T follicular helper cell (primary cell): ENCODE measurements at places on chromosomes 3 and 15.
A peak's percentile ranks its signal among the peaks of the same experiment; 100 is the strongest.

DNA sequence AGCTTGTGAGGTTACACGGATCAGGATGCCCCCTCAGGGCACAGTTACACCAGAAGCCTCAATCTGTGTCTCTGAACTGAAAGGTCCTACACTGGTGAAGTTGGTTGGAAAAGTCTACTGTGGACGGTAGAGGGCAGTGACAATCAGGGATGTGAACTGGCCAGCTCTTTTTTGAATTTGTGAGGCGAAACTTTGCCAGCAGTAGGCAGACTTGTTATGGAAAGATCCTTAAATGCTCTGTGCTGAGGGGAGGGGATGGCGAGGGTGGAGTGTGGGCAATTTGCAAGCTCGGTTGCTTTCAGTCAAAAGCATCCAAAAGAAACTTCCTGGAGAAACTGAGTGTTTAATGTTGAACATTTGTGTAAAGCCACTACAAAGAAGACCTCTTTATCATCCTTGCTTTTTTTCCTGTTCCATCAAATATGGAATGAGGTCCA is 127.4 kb upstream of the ABHD17C start:
- DNase-seq, result peak; percentile 3

DNA sequence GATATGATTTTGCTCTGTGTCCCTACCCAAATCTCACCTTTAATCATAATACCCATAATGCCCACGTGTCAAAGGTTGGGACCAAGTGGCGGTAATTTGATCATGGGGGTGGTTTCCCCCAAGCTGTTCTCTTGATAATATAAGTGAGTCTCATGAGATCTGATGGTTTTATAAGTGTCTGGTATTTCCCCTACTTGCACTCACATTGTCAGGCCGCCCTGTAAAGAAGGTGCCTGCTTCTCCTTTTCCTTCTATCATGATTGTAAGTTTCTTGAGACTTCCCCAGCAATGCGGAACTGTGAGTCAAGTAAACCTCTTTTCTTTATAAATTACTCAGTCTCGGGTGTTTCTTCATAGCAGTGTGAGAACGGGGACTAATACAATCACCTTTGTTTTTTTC is 279.8 kb downstream of the ARPP21 start:
- DNase-seq, result no peak

GRCh38 chr3:71478568-71478967 is 105.0 kb downstream of the FOXP1 start:
- DNase-seq, result peak; percentile 45

GRCh38 chr15:68821190-68821840 is 620 bp upstream of the ANP32A start:
- DNase-seq, result no peak

DNA sequence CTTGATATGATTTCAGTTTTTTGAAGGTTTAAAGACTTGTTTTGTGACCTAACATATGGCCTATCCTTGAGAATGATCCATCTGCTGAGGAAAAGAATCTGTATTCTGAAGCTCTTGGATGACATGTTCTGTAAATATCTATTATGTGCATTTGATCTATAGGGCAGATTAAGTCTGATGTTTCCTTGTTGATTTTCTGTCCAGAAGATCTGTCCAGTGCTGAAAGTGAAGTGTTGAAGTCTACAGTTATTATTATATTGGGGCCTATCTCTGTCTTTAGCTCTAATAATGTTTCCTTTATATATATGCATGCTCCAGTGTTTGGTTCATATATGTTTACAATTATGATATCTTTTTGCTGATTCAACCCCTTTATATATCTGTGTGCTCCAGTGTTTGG is 362.8 kb downstream of the EPHA6 start:
- no peak for DNase-seq

DNA sequence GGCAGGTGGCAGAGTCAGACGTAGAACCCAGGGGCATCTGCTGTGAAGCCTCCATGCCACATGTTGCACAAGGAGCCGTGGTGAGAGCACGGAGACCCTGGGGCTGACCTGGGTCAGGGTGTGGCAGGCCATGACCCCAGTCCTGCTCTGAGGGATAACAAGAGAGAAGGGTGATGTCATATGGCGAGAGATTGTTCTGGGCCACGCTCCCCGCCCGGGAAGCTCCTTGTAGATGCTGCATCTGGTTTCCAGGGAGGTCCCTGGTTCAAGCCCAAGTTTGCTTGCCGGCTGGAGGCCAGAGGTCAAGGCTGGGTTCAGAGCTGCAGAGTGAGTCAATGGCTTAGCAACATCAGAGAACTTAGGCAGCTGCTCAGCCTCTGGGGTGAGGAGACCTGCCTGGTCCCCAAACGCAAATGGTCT is 17.3 kb downstream of the FGD5 start:
- DNase-seq, result no peak

DNA sequence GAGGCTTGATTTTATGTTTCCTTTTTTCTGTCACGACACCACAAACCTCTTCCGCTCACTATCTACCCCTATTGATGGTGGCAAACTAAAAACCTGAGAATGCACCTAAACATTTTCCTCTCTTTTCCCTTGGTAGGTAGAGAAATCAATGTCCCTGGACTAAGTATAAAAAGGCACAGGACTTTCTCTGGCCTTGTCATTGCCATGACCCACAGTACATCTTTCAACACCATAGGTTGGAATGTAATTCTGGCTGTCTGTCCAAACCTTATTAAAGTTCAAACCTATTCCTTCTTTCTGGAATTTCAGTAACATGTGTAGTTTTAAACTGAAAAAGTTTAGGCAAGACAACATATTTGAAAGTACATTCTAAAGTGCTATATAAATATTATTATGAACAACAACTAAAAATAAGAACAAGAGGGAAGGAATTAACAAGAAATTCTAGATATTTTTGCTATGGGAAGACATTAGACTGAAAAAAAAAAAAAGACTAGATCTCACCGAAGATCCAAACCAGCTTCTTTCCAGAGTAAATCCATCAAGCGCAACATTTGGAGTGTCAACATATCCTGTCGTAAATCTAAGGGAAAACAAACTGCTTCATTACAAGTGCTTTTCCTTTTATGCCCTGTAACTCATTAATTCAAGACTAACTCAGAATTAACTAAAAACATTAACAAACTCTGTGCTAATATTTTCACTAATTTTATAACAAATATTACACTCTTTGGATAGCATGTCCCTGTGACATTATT is 73.1 kb downstream of the FAIM start:
- DNase-seq, result no peak

- DNase-seq, result no peak
Observed at GRCh38 chr3:122235147-122235546, 51.7 kb downstream of the CASR start.

DNA sequence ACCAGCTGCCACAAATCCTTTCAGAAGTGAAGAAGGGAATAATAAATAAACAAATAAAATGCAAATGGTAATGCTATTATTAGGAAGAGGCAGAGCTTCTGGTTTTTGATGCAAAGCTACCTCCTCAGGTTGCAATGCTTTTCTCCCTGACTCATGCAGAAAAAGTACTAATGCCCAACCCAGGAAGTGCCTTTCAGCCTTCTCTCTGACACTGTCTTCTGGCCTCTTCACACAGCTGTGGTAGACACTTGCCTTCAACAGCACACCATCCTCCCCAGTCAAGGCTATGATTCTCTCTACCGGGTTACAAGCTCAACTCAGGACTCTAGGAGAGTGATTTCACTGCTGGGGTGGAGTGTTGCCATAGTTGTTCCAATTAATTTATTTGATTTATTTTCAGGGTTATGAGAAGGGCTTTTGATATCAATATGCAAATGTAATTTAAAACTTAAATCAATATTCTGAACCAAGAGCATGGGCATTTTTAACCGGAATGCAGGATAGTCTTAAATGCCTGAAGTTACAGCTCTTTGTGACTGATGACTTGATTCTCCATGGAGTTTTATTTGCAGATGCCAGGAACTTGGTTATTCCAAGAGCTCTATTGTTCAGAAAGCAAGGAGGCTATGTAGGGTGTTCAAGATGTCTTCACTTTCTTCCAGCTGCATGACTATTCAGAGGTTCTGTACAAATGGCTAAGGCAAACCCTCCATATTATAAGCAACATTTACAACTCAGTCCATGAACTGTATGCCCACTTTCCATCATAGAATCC is 27.1 kb upstream of the GALNT15 start:
- no peak for DNase-seq

GRCh38 chr3:20225769-20226168 is 39.8 kb upstream of the SGO1 start:
- DNase-seq, result no peak

GRCh38 chr3:72563690-72564370 is 284.4 kb downstream of the SHQ1 start:
- no peak for DNase-seq

DNA sequence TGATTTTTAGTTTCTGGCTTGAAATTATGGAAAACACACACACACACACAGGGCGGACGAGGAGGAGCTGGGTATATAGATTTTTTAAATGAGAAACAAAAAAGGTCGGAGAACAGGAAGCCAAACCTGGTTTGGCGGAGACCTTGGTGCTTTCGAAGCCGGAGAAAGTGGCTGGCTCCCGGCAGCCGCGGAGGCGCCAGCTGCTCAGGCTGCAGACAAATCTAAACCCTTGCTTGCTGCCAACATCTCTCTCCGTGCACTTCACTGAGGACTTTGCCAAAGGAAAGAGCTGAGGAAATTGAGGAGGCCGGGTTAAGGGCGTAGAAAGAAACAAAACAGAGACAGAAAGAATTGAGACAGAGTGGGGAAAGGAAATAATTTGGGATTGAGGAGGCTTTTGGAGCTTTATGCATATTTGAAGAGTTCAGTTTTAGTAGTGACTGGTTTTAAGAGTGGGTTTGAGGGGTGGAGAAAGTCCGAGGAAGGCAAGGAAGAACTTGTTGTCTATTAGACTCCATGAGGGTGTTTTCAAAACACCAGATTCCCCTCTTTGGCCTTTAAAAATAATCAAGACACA is 2.2 kb downstream of the ZIC1 start:
- no peak for DNase-seq

GRCh38 chr3:182793663-182794454 is 555 bp downstream of the ATP11B start:
- peak; percentile 21 for DNase-seq

- DNase-seq, result no peak
Observed at GRCh38 chr3:162353414-162353813, 856.8 kb downstream of the OTOL1 start.

DNA sequence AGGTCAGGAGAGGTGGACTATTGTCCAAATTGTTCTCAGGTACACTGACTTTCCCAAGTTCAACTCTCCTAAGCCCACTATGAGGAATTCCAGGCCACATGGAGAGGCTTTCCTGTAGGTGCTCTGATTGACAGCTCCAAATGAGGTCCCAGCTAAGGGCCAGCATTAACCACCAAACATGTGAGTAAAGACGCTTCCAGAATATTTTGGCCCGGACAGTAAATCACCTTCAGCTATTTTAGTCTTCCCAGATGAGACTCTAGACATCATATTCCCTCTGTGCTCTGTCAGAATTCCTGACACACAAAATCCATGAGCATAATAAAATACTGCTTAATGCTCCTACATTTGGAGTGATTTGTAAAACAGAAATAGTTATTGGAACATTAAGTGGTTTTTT is 135.5 kb downstream of the TGFBR2 start:
- no peak for DNase-seq
